Body of pancreas (tissue), 4 donors: ENCODE measurements at places on chromosomes 6 and 20.

- no peak for DNase-seq
Measured at GRCh38 chr20:60372275-60372674, 414.1 kb downstream of the CDH26 start.

DNA sequence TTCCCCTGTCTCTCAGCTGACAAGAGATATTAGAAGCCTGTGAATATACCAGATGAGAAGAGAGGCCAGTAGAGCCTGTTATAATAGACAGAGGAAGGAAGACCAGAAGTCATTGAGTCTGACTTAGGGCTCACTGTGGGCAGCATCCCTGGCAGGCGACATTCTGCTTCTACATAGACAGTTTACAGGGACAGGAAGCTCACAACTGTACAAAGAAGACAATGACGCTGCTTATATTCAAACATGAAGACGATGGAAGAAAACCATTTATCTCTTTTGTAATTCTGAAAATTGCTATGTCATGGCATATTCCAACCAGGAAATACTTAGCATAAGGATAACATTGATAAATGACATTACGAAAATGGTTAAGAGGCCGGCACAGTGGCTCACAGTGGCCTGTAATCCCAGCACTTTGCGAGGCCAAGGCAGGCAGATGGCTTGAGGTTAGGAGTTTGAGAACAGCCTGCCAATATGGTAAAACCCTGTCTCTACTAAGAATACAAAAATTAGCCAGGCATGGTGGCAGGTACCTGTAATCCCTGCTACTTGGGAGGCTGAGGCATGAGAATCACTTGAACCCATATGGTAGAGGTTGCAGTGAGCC lies 170.9 kb downstream of the UBE3D start:
- no peak for DNase-seq

- no peak for DNase-seq
Measured at GRCh38 chr6:106557837-106558236, 71.5 kb downstream of the RTN4IP1 start.

DNA sequence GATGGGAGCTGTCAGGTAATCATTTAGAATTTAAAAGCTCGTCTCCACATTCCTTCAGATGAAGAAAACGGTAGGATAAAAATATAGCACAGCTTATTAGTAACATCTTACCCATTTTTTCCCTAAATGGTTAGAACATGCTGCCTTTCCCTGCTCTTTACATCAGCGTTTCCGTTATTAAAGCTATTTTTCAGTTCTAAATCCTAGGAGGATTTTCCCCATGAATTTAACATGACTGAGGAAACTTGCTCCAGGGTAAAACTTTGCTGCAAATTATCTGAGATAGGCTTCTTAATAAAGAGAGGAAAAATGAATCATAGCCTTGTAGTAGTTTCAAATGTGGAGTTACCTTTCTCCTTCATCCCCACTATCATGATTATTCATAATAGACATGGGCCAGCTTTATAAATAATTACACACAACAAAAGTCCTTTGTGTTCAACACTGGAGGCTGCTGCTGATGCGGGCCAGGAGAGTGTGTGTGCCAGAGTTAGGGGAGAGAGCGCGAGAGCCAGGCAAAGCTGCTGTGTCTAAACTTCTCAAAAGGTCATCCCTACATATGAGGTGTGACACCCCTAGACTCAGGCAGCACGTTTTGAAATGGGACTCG lies 24.4 kb downstream of the MYLIP start:
- DNase-seq, result no peak

- DNase-seq, result no peak
Measured at GRCh38 chr6:56255349-56255748, 8.0 kb upstream of the COL21A1 start.

DNA sequence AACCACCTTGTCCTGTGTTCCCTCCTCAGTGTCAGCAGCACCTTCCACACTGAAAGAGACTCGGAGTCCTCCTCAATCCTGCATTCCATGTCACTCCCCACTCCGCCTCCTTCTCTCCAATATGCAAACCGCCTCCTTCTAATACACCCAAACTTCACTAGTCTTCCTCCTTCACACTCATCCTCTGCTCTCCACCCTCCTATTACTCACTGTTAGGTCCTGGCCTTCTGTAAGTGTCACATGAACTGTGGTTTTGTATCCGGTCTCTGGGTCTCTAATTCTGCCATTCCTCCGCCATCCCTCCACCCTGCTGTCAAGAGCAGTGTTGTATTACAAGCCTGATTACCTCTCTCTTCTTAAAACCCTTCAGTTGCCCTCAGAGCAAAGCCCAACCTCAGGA lies 200.5 kb upstream of the CDYL start:
- DNase-seq, result no peak

GRCh38 chr20:8094415-8094818 lies 37.6 kb upstream of the PLCB1 start:
- DNase-seq, result peak; percentile 79

GRCh38 chr20:50039706-50040431 lies 57.1 kb downstream of the SNAI1 start:
- no peak for DNase-seq

- no peak for DNase-seq
Measured at GRCh38 chr6:108660251-108660650, 99.5 kb downstream of the FOXO3 start.
